Activated effector memory CD4-positive, alpha-beta T cell treated with Interleukin-2 at 50 U/mL for 16 hours (primary cell): ENCODE measurements at places on chromosomes 12 and 14.

DNA sequence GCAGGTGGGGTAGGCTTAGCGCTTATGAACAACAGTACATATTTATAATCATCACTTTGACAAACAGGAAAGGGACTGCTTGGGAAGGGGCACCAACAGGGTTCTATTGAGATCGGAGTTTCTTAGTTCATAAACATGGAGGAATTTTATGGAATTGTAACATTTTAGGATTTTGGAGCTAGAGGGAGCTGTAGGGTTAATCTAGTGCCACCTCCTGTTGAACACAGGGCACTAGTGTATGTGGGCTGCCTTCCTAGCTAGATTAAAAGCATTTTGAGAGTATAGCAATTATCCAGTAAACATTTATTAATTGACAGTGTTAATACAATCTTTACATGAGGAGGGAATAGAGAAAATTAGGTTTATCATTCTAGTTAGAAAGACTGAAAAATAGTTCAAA is 23.1 kb upstream of the TBC1D30 start:
- DNase-seq = no peak

- peak; percentile 59 for DNase-seq
Measured at GRCh38 chr12:119902084-119902509, 25.0 kb upstream of the CIT start.

DNA sequence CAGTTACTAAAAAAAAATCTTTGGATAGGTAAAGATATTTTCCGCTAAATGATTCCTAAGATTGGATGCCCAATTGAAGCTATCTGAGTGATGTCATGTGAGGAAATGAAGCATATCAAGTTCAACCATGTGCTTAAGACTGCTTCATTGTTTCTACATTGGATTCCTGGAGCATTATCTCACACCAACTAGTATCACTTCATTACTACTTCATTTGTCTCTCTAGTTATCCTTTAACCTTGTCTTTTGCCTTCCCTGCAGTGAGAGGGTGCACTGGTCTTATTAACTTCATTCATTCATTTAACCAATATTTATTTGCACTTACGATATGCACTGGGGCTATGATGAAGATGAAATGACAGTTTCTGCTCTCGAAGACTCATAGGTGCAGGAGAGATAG is 198.1 kb downstream of the SLC38A4 start:
- no peak for DNase-seq

DNA sequence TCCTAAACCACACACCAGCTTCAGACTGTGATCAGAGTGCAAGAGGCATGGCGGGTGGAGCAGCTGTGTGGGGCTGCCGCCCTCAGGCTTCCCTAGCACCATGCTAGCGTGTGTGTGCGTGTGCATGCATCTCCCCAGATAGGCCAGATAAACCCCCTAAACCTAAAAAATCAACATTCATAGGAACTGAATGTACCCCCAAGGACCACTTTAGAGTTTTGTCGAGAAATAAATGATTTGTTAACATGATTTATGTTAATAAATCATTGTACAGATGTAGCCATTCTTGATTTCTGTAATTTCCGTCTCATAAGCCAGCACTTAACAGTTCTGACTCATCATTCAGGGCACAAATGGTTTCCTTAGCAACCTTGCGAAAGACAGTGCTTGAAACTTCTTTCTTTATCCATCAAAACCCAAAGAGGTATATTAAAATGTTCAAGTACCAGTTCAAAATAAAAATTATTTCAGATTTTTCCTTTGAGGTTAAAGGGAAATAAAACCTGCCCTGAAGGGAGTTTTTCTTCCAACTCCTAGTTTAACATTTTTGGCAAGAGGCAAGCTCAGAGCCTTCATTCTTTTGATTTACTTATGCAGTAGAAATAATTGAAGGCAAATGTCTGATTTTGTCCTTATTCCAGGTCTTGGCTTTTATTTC is 206.2 kb upstream of the RGS6 start:
- no peak for DNase-seq

GRCh38 chr12:22856178-22856577 is 231.2 kb downstream of the ETNK1 start:
- DNase-seq = no peak

DNA sequence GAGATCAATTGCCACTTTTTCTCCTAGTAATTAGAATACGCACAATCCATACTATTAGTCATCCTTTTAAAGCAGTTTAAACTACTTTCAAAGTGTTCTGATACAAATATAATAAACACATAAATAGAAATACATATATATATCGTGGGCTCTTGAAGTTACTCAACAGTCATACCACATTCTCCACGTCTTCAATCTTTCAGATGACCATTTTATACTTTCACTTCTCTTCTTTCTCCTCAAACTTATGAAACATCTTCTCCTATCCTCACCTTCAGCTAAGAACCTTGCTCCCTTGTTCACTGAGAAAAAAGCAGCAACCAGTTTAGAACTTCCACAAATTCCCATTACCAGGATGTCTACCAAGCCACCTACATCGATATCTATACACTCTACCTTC is 19.2 kb downstream of the CEP290 start:
- DNase-seq = no peak
